Heart right ventricle (tissue), 16 donors: ENCODE measurements at places on chromosomes 2 and 18. TPM values are rescaled to one million over a fixed set of nuclear protein-coding genes. Genes with fewer than 3 reads are reported as not detected.

GRCh38 chr2:68835621-68836020, 35.6 kb downstream of the BMP10 start:
- no peak for DNase-seq

- no peak for DNase-seq
Observed at GRCh38 chr2:72917877-72918553, 696 bp downstream of the EMX1 start.

- DNase-seq: no peak
Observed at GRCh38 chr2:69588945-69589344, 54.6 kb downstream of the AAK1 start.

DNA sequence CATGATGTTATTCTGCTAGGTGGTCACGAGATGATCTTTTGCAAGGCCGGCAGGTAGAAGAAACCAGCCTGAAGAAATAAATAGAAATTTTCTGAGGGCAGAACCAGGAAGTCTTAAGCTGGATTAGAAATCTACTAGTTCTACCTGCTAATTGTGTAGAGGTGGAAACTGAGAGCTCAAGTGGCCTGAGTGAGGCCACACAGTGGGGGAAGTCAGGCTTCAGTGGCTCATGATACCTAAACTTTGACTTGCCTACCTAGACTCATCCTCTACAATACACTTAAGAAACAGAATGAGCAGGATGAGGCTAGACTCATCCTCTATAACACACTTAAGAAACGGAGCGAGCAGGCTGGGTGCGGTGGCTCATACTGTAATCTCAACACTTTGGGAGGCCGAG, 134.9 kb upstream of the NDUFV2 start:
- no peak for DNase-seq

DNA sequence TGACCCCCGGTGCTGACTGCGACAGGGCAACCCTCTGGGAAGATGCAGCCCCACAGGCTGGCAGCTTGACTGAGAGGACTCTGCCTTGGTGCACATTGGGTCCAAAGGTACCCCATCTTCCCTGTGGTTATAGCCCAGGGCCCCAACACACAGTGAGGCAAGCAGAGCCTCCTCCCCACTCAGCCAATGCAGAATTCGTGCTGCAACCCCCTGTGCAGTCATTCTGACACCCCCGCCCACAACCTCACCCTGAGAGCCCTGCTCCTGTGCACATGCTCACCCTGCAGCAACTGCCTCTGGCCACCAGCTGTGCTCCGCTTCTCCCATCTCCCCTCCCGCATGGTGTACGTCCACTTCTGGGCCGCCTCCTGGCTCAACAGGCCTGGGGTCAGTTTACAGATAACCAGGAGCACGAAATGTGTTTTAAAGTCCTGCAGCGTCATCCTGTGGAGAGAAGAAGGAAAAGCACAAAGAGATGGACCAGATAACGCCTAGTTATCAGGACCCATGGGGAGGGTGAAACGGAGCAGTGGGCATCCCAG, 24.4 kb downstream of the CAPN14 start:
- no peak for DNase-seq

DNA sequence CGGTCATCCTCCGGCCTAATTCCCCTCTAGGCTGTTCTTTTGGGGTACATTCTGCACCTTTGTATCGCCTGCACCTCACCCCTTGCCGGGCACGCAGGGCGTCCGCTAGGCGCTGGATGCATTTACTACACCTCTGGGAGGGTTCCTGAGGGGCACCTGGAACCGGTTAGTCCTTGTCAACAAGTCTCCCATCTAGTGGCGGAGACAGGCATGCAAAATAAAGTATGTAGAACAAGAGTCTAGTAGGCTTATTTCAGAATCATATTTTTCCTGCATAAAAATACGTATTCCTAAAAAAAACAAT, 705 bp upstream of the TEX261 start:
- DNase-seq: no peak

- no peak for DNase-seq
Observed at GRCh38 chr2:198476007-198476406, 671.6 kb downstream of the PLCL1 start.

GRCh38 chr18:78986018-78986481, 6.4 kb downstream of the SALL3 start:
- no peak for DNase-seq

DNA sequence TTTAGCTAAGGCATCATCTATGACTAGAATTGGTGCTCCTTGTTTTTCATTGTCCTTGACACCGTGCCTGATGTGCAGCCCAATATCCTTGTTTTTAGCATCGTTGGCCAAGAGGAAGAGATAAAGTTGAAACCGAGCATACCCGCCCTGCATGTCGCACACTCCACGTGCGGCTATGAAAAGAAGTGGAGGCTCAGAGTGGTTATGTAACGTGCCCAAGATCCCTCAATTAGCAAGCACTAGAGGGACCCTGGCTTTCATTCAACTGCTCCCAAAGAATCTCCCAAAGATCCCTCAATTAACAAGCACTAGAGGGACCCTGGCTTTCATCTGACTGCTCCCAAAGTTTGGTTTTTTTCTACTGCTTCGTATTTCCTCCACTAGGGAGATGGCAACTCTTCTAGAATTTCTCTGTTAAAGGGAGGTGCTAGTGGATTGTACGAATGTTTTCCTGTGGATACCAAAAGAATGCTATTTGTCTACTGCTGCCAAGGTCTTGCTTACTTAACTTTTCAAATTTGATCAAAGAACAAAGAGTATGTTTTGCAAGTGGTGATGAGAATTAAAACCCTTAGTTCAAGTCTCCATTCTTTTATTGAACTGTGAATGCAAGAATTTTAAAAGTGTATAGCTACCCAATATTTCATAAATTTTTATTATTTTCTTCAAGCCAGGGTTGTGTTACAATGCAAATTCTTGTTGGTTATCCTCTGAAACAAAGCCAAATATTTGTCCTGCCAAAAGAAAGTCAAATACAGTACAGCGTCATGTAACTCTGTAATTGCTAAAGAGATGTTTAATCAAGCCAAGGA, 92.1 kb downstream of the AOX1 start:
- no peak for DNase-seq

GRCh38 chr2:134217924-134218323, 35.9 kb upstream of the MGAT5 start:
- no peak for DNase-seq

DNA sequence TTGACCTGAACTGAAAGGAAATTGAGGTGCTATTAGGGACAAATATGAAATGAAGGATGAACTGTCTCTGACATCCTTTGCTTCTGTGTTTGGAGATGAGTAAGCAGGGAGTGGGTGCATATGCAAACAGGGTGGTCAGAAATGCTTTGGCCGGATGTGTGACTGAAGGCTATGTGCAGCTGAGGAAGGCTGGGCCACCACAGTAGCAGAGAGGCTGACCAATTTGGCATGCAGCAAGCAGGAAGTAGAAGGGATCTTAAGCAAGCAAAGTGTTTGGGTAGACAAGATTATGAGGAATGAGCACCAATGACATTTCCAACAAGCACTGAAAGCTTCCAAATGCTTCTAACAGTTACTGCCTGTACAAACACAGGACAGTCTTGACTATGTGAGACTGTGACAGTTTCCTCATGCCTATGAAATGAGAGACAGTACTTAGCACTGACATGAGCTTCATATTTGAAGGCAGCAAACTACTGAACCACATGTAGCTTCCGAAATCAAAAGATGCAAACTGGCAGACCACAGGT, 3.3 kb upstream of the ACTR3 start:
- DNase-seq: peak; percentile 49

DNA sequence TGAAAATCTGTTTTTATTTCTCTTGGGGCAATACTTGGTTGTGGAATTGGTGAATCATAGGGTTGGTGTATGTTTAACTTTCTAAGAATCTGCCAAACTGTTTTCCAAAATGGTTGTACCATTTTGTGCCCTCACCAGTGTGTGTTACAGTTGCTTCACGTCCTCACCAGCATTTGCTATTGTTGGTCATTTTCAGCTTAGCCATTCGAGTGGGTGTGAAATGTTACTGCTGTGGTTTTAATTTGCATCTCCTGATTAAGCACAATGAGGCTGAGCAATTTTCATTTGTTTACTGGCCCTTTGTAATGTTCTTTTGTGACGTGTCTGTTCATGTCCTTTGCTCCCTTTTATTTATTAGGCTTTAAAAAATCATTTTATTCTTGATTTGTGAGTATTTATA, 49.7 kb downstream of the FOSL2 start:
- DNase-seq: no peak

DNA sequence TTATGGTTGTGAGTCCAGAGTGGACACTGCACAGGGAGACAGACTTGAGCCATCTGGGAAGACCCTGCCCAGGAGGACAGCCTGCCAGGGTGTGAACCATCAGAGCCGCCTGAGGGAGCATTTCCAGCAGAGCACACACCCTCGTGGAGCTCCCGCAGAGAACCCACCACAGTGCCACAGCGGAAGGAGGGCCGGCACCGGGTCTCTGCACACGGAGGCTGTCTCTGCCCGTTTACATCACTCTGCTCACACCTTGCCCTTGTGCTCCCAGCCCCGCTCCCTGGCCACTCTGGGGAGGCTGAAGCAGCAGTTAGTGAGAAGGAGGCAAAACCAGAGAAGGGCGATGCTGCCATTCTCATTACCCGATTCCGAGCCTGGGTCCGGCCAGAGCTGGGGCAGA, 161.9 kb downstream of the KLHL29 start:
- DNase-seq: no peak

DNA sequence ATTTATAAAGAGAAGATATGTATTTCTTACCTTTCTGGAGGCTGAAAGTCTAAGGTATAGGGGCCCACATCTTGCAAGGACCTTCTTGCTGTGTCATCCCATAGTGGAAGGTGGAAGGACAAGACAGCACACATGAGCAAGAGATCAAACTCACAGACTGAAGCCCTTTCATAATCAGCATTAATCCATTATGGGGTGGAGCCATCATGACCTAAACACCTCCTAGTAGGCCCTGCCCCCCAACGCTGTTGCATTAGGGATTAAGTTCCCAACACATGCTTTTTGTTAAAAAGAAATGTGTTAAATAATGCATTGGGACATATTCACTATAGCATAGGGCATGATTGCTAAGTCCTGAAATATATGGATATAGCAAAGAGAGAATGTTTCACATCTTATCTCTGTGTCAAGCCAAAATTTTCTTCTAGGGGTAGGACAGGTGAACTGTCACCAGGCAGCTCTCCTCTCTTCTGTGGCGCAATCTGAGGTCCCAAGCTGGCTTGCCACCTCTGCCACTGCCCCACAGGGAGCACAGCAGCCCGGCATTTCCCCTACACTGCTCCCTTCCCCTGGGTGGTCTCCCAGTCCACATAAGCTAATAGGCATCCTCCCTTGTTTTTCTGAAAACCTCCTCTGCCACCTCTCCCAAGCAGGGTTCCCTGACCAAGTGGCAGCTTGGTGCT, 8.3 kb upstream of the CTIF start:
- no peak for DNase-seq

DNA sequence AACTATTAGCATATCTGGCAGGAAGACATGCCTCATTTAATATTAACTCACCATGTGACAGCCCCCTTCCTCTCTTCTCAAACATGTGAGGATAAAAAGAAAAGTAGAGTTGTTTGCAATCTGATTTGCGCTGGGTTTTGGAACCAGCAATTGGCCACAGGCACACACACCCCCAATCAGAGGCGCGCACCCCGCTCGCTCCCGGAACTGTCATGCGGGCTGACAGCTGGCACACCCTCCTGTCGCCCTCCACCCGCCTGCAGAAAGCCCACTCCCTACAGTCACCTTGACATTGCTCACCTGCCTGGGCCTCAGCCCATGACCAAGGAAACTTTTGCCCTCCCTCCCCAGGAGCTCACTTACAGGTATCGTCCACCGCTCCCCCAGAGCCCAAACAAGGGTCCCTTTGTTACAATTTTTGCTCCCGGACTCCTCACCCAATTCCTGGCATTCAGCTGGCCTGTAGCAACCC, 1.1 kb downstream of the COBLL1 start:
- DNase-seq: peak; percentile 47

- no peak for DNase-seq
Observed at GRCh38 chr2:155298001-155298400, 599.5 kb downstream of the KCNJ3 start.

DNA sequence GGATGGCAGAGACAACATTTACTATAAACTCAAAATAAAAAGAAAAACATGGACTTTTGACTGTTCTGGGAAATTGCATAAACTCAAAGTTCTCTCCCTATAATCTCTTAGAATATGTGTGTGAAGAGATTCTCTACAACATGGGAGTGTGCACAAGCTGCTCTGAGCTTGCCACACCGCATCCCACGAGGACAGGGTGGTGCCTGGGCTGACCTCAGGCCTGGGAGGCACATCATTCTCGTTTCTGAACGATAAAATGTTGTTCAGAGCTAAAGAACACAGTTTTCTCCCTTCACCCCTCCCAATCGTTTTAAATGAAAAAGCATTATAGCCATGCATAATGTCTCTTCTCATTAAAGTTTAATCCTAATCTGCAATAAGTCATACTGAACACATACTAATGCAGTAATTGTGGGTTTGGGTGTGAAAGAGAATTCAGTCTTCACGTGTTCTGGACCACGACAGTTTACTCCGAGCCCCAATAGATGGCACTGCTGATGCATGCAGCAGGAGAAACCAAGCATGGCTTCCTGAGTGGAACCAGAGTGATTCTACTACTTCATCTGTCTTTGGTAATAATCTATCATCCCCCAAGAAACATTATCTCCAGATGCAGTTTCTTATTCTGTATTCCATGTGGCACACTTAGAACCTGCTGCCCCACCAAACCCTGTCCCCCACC, 46.9 kb upstream of the LAMA1 start:
- no peak for DNase-seq

DNA sequence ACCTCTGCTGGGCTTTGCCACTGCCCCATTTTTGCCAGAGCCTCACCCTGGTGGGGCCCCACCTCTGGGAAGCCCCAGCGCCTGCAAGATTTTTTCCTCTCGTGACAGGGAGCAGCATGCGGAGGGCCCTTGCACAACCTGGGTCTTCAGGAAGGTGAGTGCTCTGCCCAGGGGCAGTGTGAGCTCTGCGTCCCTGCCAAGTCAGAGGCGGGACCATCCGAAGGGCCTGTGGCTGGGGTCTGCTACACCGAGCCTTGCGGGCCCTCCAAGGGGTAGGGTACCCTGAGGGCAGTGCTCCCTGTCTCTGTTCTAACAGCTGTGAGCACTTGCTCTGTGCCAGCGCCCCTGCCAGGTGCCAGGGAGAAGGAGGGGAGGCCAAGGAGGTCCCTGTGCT, 5.8 kb upstream of the ODC1 start:
- DNase-seq: no peak

The METTL5 gene
- total RNA-seq: 73.0 TPM

The CNRIP1 gene
- 4.8 TPM for total RNA-seq

The UGT1A5 gene
- not detected for total RNA-seq

The TGFA gene
- 2.3 TPM for total RNA-seq

The PLCD4 gene
- 2.3 TPM for total RNA-seq

The CHRND gene
- not detected for total RNA-seq

The CD8B2 gene
- not detected for total RNA-seq

The CKAP2L gene
- total RNA-seq: 1.8 TPM

The ZSWIM2 gene
- not detected for total RNA-seq
